ENCODE measurements at places on chromosomes 12 and 14.

DNA sequence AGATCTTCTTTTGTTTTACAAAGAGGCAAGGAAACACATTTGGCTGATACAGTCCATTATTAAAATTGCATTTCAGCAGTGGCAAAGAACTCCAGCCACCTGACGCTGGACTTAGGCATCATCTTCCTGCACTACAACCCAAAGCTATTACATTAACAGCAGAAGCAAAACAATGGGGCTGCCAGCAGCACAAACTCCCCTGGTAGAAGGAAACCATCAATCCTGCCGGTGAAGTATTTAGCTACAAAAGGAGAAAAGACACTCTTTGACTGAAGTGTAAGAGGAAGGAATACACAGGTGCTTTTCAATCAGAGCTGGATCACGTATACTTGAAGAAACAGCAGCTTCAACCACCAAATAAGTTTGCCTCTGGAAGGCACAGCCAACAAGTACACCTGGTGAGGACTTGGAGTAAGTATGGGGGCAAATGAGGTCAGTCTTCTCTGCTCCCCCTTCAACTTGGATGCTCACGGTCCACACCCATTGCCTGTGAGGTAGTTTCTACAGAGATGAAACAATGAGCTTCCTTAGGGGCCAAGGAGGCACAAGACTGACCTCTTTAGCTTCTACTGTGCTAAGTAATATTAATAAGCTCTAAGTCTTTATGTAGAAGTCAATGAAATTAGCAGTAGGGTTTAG, 125.9 kb upstream of the FOXN3 start:
- no peak for DNase-seq

- DNase-seq, result peak; percentile 14
Observed at GRCh38 chr14:74459289-74459946, 33.4 kb upstream of the SYNDIG1L start.

DNA sequence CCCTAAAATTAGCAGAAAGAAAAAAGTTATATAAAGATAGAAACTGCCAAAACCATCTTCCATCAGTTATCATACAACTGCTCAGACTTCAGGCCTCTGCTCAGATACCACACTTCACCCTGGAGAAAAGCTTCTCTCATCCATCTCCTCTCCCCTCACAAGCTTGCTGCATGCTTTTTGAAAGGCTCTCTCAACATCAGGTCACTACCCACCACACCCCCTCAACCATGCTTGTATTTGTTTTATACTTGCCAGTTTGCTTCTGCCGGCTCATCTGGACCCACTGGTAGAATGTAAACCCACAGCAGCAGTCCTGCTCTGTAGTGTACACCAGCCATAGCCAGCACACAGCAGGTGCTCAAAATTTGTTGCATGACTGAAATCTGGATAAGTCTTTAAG, 8.8 kb downstream of the PPP1CC start:
- no peak for DNase-seq

DNA sequence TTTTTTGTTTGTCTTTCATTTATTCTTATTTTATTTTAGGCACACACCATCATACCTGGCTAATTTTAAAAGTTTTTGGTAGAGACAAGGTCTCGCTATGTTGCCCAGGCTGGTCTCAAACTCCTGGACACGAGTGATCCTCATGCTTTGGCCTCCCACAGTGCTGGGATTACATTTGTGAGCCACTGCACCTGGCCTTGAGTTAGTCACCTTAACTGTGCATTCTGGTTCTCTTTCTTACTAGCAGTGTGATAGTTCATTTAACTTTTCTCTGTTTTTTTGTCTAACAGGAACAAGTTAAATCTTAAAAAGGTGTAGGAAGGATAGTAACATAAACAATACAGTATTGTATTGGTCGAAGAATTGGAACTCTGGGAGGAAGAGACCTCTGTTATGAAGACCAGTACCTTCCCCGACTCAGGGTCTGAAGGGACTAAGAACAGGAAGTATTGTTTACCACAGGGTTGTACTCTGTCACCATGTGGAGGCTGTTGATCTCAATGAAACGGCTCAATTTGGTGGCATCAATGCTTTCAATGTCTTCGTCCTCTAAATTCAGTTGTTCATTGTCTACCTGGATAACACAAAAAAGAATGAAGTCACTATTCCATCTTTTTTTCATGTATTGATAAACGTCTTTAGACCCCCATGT, 17.7 kb downstream of the ERP27 start:
- no peak for DNase-seq

- DNase-seq, result no peak
Observed at GRCh38 chr12:54021432-54022013, 6.7 kb upstream of the HOXC6 start.

- DNase-seq, result no peak
Observed at GRCh38 chr12:65152596-65152995, 16.8 kb upstream of the LEMD3 start.

DNA sequence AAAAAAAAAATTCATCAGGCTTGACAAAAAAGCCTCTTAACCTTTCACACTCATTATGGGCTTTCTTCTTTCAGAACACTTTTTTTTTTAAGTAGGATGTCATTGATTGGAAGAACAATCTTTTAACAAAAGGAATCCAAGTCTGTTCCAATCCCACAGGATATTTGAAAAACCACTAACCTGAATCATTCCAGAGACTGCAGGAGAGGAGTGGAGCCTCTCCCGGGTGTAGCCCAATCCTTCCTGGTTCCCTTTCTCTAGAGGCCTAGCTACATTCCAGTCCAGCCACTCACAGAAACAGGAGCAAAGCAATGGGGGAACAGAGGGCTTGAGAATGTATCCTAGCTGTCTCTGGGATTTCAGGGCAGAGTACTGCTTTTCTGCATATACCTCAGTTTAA, 4.3 kb downstream of the MFAP5 start:
- DNase-seq, result no peak

GRCh38 chr14:42319996-42320395, 713.3 kb downstream of the LRFN5 start:
- DNase-seq, result no peak

- DNase-seq, result no peak
Observed at GRCh38 chr12:73180734-73181133, 908.6 kb downstream of the TRHDE start.

DNA sequence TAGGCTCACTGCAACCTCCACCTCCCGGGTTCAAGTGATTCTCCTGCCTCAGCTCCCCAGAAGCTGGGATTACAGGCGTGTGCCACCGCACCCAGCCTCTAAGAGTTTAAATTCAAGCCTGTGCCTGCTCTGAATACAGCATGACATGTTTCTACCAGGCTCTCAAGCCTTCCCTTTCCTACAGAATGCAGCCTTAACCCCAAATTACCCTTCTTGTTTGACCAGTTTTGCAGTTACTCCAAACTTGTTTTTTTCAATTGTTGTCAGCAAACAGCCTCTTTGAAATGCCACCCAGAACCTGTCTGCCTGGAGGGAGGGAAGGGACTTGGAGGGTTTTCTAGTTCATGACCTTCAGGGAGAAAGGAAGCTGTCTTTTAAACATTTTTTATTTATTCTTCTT, 15.4 kb downstream of the GLTP start:
- no peak for DNase-seq

DNA sequence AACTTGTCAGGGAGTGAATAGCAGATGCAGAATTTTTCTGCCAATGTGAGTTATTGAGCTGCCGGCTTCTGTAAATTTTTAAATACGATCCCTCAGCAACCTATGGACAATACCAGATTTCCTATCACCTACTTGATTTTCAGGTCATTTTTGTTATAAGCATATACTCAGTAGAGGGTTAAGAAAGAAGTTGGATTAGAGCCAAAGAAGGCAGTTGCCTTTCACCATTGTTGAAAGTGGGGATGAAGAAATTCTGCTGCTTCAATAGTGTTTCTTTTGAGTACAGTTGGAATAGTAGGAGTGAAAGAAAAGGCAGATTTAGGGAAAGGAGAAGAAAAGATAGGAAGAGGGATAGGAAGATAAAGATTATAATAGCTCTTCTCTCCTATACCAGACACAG, 197.1 kb downstream of the ATP23 start:
- no peak for DNase-seq

DNA sequence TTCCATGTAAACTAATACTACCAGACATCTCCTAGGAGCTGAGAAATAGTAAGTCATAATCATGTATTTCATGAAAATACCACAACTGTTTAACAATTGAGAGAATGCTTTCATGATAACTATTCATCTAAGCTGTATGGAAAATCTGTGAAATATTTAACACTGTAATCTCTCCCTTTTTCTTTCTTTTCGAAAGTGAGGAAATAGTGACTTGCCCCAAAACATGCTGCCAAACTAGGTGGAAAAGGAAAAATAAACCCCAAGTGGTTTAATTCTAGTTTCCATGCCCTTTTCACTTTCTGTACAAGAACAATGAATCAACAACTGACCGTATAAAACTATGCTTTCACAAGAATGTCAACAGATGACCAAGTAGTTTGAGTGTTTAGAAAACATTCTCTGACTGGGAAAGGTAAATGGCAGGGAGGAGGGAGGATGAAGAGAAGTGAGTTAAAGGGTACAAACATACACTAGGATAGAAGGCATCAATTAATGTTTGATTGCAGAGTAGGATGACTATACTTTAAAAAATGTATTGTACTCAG, 147.5 kb upstream of the AVPR1A start:
- no peak for DNase-seq

- no peak for DNase-seq
Observed at GRCh38 chr12:85281636-85282312, 1.8 kb downstream of the ALX1 start.

GRCh38 chr12:117036547-117036946, 62.7 kb downstream of the TESC start:
- DNase-seq, result no peak

- peak; percentile 53 for DNase-seq
Observed at GRCh38 chr12:2395354-2395977, 342.7 kb downstream of the CACNA1C start.

DNA sequence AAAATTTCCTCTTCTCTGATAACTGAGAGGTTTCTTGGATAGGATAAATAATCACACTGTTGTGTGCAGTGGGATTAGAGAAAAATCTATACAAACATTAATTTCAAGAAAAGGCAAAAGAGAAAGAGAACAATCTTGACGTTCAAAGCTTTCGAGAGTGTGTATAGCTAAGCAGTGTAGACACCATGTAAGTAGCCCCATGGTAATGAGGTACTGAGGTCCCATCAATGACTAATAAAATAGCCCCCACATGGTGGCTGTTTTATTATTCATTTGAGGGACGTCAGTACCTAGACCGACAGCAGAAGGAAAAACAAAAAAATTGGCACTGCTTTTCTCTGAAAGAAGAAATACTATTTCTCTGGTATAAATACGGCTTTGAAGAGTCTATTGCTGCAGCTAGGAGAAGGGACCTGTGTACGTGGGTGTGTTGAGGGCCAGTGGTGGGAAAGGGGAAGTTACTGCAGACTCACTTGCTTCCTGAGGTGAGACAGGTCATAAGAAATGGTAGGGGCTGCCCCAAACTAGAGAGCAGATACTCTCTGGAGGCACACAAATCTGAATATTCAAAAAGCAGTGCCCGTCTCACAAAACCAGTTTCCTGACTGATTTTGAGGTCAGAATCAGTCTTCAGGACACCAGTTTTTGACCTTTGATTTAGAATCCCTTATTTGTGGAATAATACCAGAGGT, 339.8 kb downstream of the EMP1 start:
- DNase-seq, result no peak

DNA sequence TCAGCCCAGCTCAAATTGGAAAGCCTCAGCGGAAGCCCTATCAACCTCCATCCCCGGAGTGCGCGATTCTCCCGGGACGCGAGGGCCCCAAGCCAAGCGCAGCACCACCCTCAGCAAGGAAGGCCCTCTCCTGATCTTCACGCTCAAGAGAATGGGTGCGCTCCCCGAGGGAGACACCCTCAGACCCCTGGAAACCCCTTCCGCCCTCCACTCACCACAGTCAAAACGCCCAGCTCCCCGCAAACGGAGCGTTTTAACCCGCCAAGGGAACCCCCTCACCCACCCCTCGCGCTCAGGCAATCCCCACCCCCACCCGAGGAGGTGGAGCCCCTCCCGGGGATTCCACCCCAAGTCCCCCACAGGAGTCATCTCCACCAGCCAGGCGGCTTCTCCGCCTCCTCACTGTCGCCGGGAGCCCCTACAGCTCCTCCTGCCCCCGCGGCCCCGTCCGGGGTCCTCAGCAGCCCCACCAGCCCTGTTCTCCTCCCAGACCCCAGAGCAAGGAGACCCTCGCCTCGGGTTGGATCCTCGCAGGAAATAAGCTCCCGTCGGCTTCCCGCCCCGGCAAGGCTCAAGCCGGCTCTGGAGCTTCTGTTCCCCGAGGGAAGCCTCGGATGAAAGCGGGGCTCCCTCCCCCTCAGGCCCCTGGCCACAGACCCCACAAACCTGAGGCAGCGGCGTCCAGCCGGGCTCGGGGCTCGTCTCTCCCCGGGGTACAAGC, 507 bp downstream of the BAZ2A start:
- no peak for DNase-seq

DNA sequence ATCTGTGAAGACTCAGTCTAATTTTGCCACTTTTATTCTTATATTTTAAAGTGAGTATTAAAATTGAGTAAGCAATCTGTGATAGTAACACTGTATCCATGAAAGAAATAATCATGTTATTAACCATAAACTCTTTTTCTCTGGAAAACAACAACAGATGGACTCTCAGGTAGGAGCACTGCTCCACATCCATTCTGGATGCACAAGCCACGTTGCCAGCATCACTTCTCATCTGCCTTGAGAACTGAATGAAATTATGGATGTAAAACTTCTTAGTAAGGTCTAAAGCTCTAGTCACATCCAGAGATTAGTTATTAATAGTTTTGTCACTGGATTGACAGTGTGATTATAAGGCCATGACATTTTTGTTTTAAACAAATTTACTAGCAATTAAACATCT, 489.1 kb upstream of the SYT1 start:
- DNase-seq, result peak; percentile 89
